Kidney (tissue), 22 donors: ENCODE measurements at places on chromosomes 5 and 9.
A peak's percentile ranks its signal among the peaks of the same experiment; 100 is the strongest.

DNA sequence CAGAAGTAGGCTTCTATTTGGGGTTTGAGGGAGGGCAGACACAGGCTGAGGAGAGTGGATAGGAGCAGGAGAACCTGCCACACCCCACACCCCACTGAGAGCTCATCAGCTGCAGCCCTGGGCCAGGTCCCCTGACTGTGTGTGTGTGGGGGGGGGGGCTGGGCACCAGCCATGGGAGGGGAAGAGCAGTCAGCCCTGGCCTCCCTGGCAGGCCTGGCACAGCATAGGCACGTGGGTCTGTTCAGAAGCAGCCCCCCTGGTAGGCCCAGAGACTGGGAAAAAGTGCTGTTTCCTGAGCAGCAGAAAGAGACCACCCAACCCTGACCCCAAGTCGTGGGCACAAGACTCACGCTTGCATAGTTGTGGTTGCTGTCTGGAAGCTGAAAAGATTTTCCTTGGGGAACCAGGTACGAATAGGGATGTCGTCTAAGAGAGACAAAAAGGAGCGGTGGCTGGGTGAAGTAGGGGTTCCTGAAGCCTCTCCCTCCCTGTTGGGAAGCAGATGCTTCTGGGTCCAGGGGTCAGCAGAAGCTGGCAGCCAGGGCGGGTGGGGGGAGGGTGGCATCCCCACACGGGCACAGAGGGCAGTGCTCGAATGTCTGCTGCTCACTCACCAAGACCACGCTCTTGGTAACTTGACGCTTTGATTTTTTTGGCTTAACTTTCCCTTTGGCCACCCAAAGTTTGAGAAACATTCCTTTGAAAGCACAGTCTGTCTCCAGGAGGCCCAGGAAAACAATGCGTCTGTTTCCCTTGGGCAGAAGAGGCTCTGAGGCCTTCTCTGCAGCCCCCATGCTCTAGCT is 2.9 kb downstream of the NSMF start:
- no peaks in the 10 kb centered on the region for H3K4me1 ChIP-seq
- no peak overlapping the region for H3K27ac ChIP-seq
- no peak overlapping the region for H3K4me3 ChIP-seq
- no peaks in the 10 kb centered on the region for H3K27me3 ChIP-seq

DNA sequence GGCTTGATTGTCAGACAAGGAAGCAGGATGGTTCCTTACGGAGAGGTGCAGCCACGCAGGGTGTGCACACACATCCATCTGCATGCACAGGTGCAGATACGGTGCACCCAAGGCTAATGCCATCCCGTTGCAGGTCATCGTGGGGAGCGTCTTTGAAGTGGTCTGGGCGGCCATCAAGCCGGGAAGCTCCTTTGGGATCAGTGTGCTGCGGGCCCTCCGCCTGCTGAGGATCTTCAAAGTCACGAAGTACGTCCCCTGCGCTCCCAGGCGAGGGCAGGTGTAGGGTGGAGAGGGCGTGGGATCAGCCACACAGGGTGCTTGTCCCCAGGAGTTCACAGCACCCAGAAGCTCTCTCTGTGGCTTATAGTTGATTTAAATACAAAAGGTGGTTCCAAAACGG is 106.4 kb downstream of the CACNA1B start:
- no peak for DNase-seq
- no peaks in the 10 kb centered on the region for H3K4me1 ChIP-seq
- no peaks in the 10 kb centered on the region for H3K36me3 ChIP-seq
- H3K27ac ChIP-seq: no peak overlapping the region

DNA sequence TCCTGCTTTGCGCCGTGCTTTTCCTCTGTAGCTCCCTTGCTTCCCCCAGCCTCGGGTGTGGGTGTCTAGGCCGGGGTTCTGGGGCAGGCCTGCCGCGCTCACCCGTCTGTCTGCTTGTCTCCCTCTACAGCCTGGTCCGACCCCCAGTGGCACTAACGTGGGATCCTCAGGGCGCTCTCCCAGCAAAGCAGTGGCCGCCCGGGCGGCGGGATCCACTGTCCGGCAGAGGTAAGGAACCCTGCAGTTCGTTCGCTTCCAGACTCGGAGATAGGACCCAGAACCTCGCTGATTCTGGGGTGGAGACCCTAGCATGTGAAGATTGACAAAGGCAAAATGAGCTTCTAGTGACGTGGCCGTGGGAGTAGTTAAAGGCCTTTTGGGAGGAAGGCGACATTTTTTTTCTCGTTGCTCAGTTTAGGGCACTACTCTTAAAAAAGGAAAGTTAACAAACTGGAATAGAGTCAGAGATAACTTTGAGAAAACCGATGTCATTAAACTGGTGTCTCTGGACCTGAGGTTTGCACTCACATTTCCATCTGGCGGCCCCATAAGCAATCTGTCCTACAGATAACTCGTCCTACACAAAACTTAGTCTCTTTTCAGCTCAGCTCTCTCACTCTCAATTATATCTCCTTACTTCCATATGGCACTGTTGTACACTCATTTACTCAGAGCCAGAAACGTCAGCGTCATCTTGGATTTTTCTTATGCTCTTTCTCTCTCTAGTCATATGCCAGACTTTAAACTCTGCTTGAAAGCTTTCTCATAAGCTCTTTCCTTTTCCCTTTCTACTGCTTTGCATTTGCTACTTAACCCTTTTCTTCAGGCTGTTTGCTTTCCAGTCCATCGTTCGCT is 561 bp downstream of the SEC61B start:
- no peaks in the 10 kb centered on the region for H3K27me3 ChIP-seq
- peaks cover 4% of the 10 kb centered on the region for H3K4me1 ChIP-seq
- peaks cover 12% of the 10 kb centered on the region for H3K36me3 ChIP-seq
- H3K27ac ChIP-seq: peak overlapping the region; percentile 92
- H3K4me3 ChIP-seq: peak overlapping the region; percentile 93

DNA sequence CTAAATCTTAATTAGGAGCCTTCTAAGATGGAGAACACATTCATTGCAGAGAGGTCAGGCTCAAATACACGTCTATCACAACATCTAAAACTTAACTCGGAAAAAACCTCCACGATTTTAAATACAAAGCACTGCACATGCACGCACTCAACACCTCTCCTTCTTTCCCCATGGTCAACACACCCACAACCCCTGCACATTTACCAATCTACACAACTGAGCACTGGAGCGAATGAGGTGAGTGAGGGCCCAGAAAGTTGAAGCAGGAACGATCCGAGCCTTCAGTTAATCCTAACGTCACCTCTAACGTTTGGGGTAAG is 278 bp upstream of the NIPSNAP3A start:
- H3K27me3 ChIP-seq: no peaks in the 10 kb centered on the region
- H3K4me1 ChIP-seq: peaks cover 4% of the 10 kb centered on the region
- peak overlapping the region; percentile 34 for H3K27ac ChIP-seq

DNA sequence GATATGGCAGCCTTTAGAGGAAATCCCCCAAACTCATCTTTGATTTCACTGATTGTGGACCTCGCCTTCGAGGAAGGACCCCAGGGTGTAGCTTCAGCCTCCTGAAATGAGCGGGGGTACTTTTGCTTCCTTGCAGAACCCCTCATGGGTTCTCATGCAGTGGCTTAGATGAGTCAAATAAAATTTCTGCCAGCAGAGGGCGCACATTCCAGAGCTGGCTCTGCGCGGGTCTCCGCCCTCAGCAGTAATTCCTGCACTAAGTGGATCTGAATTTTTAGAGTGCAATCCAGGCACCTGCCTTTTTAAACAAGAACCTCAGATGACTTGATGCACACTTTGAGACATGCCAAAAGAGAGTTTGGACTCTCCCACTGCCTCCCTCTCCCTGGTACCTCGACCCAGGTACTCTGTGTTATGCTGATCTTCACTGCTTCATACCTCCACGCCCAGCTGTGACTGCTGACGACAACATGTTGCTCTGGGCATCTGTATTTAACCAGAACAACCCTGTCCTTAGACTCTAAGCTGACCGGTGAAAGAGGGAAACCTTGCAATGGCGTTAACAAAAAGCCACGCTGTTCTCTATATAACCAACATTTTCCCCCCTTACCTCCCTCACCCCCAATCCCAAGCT is 7.3 kb downstream of the EGFLAM start:
- H3K4me1 ChIP-seq: no peaks in the 10 kb centered on the region
- H3K36me3 ChIP-seq: no peaks in the 10 kb centered on the region
- no peak overlapping the region for H3K27ac ChIP-seq
- H3K4me3 ChIP-seq: no peak overlapping the region
- peak; percentile 78 for DNase-seq
- H3K27me3 ChIP-seq: no peaks in the 10 kb centered on the region

DNA sequence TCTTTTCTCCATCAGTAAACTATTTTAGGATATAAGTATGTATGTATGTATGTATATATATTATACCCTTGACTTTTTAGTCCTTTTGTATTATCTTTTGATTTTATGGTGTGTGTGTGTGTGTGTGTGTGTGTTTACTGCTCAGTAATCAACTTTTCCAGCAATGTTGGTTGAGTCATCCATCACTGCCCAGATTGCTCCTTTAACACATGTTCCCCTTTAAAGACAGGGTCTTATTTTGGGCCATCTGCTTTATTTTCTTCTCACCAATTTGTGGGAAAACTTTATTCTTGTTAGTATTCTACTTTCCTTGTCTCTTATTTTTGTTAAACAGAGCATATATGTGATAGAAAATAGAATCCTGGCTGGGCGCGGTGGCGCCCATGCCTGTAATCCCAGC is 28.1 kb downstream of the ANKRD33B start:
- H3K36me3 ChIP-seq: no peaks in the 10 kb centered on the region
- H3K27me3 ChIP-seq: no peaks in the 10 kb centered on the region
- no peak overlapping the region for H3K4me3 ChIP-seq
- H3K27ac ChIP-seq: no peak overlapping the region
- DNase-seq: no peak

DNA sequence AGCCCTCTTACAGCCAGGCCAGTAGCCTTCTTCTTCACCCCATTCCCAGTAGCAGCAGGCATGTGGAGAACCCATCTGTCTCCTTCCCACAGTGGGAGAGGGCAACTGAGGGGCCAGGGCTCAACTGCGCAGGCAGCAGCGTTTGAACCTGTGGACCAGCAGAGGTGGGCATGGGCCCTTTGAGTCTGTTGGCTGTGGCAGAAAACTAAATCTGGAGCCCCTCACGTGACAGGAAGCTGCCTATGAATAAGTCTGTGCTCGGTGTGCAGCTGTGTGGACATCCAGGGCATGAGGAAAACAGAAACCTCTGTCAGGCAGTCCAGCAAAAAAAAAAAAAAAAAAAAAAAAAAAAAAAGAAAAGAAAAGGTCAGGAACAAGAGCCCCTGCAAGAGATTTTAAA is 189.2 kb upstream of the NR3C1 start:
- H3K4me3 ChIP-seq: no peak overlapping the region
- H3K27me3 ChIP-seq: no peaks in the 10 kb centered on the region
- H3K27ac ChIP-seq: no peak overlapping the region
- DNase-seq: no peak
- no peaks in the 10 kb centered on the region for H3K4me1 ChIP-seq

DNA sequence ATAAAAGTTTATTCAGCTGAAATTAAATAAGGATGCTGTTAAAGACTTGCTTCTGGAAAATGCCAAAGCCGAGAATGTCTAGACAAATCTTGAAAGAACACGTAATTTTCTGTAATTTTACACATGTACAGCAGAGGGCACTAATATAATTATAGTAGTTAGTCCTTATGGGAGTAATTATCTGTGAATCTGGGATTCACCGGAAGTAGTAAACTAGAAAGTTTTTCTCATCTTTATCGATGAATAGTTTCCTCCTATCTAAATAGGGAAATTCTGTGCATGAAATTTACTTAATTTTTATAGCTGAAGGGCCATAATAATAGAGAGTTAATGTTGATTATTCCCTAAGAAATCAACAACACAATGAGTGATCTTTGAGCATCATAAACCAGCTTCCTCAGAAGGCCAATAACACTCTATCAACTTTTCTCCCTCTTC is 18.4 kb upstream of the CNTLN start:
- no peak overlapping the region for H3K4me3 ChIP-seq
- DNase-seq: peak; percentile 42
- no peaks in the 10 kb centered on the region for H3K36me3 ChIP-seq
- no peaks in the 10 kb centered on the region for H3K27me3 ChIP-seq

- H3K4me1 ChIP-seq: no peaks in the 10 kb centered on the region
- H3K4me3 ChIP-seq: no peak overlapping the region
- no peak for DNase-seq
- no peak overlapping the region for H3K27ac ChIP-seq
- no peaks in the 10 kb centered on the region for H3K27me3 ChIP-seq
These were observed 2.3 kb upstream of the OR13J1 start for GRCh38 chr9:35872505-35872904.

GRCh38 chr5:180399401-180400215 is 46.5 kb upstream of the GFPT2 start:
- H3K27ac ChIP-seq: no peak overlapping the region
- peak; percentile 67 for DNase-seq
- H3K27me3 ChIP-seq: no peaks in the 10 kb centered on the region
- H3K36me3 ChIP-seq: no peaks in the 10 kb centered on the region

DNA sequence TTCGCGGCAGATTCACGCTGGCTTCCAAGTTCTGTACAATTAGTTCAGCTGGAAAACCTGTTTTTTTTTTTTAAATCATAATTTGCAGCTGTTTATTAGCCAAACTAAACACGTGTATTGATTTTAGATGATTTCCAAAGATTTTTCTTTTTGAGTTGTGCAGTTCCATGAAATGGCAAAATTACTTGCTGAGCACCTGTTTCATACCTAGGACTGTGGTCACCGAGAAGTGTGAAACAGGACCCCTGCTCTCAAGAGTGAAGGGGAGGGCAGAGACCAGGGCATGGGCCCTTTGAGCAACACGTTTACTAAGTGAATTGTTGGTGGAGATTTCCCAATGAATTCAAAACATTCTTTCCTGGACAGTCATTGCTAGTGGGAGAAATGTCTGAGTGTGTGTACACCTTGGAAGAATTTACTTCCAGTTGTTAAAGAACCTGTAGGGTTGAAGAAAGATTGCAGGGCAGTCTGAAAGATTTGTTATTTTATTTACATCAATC is 688 bp downstream of the SNX24 start:
- H3K36me3 ChIP-seq: no peaks in the 10 kb centered on the region
- H3K27ac ChIP-seq: peak overlapping the region; percentile 91
- peak; percentile 44 for DNase-seq
- H3K27me3 ChIP-seq: no peaks in the 10 kb centered on the region

GRCh38 chr9:22157276-22157675 is 148.2 kb upstream of the CDKN2B start:
- H3K4me1 ChIP-seq: no peaks in the 10 kb centered on the region
- DNase-seq: no peak
- no peak overlapping the region for H3K4me3 ChIP-seq
- H3K27ac ChIP-seq: no peak overlapping the region
- H3K27me3 ChIP-seq: no peaks in the 10 kb centered on the region

DNA sequence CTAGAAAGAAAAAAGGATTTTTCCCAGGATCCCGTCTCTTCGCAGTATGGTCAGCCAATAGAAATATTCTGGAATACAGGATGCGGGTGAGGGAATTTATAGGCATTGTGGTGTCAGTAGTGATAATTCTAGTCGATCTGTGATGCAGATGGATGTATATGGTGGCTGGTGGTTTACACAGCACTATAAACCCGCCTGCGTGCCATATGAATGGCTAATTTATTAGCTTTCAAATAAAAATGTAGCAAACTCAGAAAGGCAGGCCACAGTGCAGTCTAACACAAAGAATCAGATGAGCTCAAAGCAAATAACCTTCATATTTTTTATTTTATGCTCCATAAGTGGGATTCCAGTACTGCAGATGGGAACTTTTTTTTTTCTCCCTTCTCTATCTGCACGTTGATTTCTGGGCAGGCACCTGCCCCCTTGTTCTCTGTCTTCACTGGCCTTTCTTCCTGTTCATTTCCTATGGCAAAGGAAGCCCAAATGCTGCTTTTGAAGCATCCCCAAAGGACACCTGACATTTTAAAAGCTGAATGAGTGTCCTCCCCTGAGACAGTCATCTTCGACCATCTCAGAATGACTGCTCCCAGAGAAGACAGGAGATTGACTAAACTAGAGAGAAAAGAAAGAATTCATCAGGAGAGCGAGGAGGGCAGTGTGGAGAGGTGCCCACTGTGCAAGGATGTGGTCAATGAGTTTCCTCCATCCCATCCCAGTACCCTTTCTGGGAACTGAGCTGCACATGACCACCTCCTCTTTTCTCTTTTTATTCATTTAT is 52.1 kb downstream of the SEMA6A start:
- H3K36me3 ChIP-seq: no peaks in the 10 kb centered on the region
- peaks cover 4% of the 10 kb centered on the region for H3K4me1 ChIP-seq
- no peak overlapping the region for H3K4me3 ChIP-seq
- DNase-seq: no peak
